H9 (cell line): ENCODE measurements at places on chromosomes 11 and 22.
A peak's percentile ranks its signal among the peaks of the same experiment; 100 is the strongest.

GRCh38 chr11:65355013-65355775 lies 643 bp downstream of the TIGD3 start:
- DNase-seq = peak; percentile 49

DNA sequence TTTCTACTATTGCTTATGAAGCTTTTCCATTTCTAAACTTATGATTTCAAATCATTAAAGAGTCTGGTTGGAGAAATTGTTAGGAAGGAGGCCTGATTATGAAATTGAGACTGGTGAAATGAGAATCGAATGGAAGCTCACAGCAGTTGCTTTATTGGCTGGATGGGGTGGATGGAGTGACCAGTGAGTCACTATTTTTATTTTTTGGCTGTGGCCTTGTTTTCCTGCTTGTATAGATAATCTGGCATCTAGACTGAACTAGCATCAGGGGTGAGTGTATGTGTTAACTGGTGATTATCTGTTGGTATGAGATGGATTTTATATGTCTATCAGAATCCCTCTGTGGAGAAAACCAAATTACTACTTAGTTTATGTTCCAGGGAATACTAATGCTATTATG lies 36.2 kb downstream of the UVRAG start:
- no peak for DNase-seq

- DNase-seq = peak; percentile 72
These were observed 741 bp upstream of the MTA2 start for GRCh38 chr11:62602141-62603071.

- DNase-seq = no peak
These were observed 21.4 kb downstream of the RNF141 start for GRCh38 chr11:10519630-10520029.

DNA sequence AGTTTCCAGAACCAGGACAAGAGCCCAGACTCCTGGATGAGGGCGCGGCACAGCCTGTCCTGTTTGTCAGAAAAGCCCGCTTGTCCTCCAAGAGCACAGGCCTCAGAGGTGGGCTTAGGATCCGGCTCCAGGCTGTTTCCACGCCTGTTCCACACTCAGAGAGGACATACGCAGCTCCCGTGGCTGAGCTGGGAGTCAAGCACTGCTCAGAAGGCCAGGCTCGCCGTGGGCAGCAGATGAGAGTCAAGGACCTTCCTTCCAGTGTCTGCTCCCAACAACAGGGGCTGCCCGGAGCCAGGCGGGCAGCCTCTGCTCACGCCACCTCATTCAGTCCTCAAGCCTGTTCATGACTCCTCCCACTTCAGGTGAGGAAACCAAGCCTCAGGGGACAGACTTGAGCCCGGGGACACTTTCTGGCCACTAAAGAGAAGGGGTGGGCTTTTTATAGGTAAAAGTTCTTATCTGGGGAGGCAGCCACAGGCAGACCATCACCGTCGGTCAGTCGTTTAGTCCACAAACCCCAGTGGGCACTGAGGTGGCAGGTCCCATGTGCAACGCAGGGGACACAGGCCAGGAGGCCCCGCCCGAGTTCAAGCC lies 3.8 kb downstream of the CYB5R3 start:
- DNase-seq = peak; percentile 32

DNA sequence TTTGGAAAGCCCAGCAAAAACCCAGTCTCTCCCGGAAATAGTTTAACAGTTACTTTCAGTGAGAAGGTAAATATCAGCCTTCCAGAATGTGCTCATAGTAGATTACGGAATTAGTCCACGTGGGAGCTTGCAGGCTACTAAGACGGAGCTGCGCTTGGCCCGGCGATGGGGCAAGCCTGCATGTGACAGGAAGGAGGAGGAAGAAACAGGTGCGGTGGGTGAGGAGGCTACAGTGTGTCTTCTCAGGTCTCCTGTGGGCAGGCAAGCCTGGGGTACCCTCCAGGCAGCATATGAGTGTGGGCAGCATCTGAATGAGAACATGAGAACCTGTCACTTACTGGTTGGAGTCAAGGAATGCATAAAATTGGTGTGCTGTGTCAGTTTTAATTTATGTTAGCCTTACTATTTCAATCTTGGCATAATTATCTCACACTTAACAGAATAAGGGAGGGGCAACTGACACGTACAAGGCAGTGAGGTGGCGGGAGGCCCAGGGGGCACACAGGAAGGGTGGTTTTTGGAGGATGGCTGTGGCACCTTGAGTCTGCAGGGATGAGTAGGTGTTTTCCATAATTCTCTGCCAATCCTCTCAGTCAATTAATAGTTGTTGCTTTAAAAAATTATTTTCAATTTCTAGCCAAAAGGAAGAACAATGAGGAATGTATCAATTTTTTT lies 35.7 kb downstream of the CLMP start:
- DNase-seq = no peak

DNA sequence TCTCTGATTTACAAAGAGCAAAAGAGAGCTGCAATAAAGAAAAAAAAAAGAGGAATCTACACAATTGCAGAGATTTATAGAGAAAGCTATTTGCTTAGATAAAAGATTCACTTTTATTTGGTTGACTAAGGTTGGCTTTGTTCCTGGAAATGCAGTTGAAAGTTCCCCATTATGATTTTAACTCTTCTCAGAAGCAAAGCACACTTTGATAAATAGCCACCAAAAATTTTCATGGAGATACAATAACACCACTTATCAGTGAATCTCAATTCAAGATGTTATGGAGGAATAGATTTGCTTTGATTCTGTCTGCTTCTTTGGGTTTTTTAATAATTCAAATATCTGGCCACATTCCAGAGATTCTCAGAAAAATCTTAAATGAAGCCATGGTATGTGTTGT lies 88.5 kb upstream of the ANO3 start:
- no peak for DNase-seq

DNA sequence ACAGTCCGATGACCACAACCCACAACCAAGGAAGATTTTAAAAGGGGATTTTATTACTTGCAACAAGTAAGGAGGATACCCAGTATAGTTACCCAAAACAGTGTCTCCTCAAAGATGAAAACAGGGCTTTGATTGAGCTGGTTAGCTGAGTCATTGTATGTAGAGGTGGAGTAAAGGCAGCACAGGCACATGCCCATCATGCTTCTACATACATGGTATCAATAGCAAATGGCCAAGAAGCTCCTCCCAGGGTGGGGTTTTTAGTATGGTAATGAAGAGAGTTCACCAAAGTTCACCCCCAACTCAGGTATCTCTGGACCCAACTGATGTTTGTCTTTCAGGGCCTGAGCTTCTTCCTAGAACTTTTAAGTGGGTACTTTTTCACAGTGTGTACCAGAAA lies 157.1 kb upstream of the CEP126 start:
- no peak for DNase-seq

GRCh38 chr11:99567334-99567956 lies 546.7 kb downstream of the CNTN5 start:
- DNase-seq = no peak

GRCh38 chr22:19747551-19747950 lies 13.0 kb upstream of the TBX1 start:
- no peak for DNase-seq

GRCh38 chr11:128592454-128592853 lies 5.1 kb upstream of the ETS1 start:
- no peak for DNase-seq

GRCh38 chr11:60281485-60281884 lies 1.0 kb downstream of the MS4A4A start:
- DNase-seq = no peak

DNA sequence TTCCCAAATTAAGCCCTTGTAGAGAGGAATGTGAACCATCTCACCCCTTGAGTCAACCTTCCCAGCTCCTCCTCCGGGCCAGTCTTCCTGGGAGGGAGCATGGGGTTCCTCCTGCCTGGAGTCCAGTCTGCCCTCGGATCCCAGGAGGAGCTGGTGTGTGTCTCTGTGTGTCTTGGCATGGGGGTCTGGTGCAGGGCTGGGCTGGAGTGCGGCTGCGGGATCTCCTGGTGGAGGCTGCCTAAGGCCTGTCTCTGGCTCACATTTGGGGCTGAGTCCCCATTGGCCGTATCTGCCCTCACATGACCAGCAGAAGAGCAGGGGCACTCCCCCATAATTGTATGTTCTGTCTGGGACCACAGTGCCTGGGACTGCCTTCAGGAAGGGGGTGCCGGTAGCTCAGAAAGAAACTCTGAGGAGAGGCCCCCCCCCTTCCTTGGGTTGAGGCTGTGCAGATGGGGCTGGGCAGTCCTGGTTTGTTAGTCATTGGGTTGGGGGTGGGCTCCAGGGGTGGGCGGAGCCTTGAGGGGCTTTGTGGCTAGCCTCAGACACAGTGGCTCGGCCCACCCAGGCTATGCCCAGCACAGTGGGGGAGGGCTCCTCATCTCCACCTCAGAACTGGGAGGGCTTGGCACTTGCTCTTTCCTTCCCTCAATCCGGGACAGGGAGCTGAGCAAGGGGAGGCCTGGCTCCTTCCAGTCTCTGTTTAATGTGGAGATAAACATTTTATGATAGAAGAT lies 2.9 kb downstream of the C1QTNF5 start:
- peak; percentile 88 for DNase-seq

- no peak for DNase-seq
These were observed 773 bp upstream of the PATL1 start for GRCh38 chr11:59669611-59670009.

GRCh38 chr11:3030289-3031070 lies 26.7 kb downstream of the CARS1 start:
- no peak for DNase-seq

GRCh38 chr11:117180020-117180419 lies 1.5 kb downstream of the SIDT2 start:
- DNase-seq = peak; percentile 24

DNA sequence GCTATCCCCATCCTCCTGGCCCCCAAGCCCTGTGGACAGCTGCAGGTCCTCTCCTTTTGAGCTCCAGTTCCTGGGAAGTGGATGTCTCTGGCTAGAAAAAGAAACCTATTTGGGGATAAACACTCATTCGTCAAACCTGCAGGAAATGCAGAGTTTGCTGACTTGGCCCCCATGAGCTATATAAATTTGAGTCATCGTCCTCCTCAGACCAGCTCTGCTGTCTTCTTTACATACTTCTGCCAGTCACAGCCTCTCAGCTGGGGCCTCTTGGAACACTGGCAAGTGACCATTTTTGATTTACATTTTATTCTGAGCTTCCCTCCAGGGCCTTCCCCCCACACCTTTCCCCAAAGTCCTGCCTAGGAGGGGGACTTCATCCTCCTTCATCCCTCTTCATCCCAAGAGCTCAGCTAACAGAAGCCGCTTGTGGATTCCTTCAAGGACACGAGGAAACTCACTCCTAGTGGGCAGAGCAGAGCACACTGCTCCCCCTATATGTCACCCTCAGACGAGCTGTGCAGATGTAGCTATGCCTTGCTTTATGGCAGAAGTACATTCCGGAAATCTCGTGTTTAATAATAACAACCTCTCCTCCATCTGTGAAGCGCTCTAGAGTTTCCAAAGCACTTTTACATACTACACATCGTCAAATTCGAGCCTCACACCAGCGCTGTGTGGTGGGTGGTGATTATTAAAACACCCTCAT lies 131.8 kb downstream of the FEZ1 start:
- DNase-seq = no peak

DNA sequence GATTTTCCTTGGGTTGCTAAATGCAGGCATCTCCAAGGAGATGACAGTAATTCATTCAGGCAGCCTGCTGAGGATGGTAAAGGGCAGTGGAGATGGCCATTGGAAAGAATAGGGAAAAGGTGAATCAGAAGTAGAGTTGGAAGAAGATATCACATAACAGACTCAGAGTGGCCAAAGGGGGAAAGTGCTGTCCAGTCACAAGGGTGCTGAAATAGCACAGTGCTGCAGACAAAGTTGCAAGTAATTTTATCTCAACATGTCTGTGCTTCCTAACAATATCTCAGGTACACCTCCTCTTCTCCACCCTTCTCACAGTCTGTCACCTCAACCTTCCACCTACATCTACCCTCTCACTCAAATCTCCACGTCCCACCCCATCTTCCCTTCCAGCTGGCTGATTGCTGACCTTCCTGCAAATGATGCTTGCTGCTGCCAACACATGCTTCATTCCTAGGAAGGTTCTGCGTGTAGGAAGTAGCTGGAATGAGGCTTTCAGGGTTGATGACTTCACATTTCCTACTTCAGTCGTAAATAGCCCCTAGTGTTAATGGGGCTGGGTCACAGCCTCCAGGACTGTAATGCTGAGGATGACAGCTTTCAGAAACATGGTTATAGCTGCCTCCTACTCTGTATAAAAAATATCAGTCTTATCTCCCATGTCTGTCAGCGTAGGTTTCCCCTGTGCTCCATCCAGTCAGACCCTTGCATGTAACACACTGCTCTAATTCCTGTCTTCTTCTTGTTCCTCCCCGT lies 123.9 kb downstream of the CTNND1 start:
- DNase-seq = no peak

DNA sequence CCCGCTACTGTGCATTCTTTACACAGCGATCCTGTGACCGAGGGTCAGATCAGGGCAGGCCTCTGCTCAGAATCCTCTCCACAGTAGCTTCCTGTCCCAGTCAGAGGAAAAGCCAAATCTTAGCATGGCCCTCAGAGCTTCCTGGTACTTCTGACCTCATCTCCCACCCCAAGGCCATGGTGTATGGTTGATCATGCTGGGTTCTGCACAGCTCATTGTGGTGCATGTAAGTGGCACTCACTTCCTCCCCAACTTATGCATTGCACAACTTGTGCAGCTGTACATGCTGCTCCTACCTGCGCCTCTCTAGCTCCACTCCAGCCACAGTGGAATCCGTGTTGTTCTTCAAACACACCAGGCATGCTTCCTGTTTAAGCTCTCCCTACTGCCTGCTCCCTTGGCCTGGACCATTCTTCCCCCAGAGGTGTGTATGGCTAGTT lies 20.3 kb downstream of the BMAL1 start:
- DNase-seq = no peak

- DNase-seq = peak; percentile 76
These were observed 2.9 kb upstream of the MTFP1 start for GRCh38 chr22:30422481-30423300.

GRCh38 chr11:68649851-68650555 lies 34.3 kb upstream of the GAL start:
- DNase-seq = no peak

GRCh38 chr11:115724666-115725065 lies 220.5 kb upstream of the CADM1 start:
- no peak for DNase-seq

DNA sequence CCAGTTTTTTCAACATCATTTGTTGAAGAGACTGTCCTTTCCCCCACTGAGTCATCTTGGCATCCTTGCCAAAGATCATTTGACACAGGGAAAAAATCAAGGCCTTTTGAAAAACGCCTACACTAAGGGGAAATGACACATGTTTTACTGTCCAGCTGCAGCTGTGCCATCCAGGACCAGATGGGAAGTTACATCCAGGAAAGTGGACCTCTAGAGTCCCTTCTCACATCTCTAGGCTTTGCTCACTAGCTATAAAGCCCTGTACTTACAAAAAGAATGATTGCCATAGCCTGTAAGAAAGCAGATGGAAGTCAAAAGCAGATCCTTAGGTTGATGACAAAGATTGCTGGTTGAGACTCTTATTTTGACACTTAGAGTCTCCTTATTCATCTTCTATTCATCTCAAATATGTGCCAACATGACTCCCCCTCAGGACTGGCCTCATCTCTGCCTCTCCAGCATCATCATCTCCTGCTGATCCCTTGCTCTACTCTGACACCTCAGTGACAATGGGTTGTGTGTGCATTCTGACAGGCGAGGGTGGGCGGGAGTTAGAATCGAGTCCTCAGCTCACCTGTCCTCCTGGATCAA lies 22.8 kb downstream of the OSBP2 start:
- DNase-seq = no peak

GRCh38 chr11:122744357-122744756 lies 88.8 kb downstream of the UBASH3B start:
- DNase-seq = no peak
